ENCODE measurements at places on chromosomes 5 and 9.

GRCh38 chr5:116622375-116623050, 47.9 kb upstream of the SEMA6A start:
- no peak for DNase-seq

DNA sequence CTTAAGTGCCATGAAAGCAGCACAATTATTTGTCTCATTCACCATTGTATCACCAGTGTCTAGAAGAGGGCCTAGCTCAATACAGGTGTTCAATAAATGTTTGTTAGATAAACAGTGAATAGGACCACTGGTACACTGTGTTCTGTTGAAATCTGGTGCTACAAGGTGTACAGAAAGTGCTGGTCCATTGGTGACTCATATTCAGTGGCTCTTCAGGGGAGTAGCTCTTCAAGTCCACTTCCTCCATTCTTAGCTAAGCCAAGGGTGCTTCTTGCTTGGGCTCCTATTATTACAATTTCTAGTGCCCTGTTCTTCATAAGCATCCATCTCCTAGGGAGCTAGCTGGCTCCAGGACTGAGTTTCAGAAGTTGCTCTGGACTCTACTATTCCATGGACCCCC, 6.4 kb upstream of the FCHO2 start:
- DNase-seq = no peak

GRCh38 chr9:16679327-16679821, 191.1 kb downstream of the BNC2 start:
- DNase-seq = peak; percentile 33

DNA sequence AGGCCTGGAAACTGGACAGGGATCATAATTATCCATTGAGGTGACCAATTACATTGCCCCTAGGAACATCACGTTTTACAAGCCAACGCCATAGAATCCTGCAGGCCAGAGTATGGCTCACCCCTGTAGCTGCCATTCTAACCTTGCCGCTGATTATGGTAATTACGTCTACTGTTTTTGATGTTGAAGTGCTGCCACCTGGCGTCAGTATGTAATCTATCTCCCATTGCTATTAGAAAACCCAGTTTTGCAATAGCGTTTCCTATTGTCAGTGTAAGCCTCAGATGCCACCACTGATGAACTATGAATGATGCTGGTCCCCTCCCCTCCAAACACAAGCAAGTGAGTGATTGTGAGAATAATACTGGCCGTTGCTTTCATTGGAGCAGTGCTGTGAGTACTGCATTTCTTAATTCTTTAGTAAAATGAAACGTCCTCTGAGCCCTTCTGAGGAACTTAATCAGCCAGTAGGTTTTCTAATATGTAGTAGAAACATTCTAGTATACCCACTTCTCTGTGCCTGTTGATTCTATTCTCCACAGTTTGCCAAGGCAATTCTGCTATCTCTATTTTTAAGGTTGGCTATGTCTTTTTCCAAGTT, 100.5 kb upstream of the NMUR2 start:
- DNase-seq = peak; percentile 4

GRCh38 chr5:106019261-106019660, 1651.5 kb downstream of the EFNA5 start:
- DNase-seq = peak; percentile 33

All from fibroblast of skin of left biceps (primary cell).